Posterior cingulate gyrus (tissue), 11 donors: ENCODE measurements at places on chromosomes 16 and 17.
A peak's percentile ranks its signal among the peaks of the same experiment; 100 is the strongest.

GRCh38 chr16:5001571-5001970 lies 32.2 kb downstream of the NAGPA start:
- peak; percentile 58 for DNase-seq

GRCh38 chr17:75822119-75822799 lies 21.9 kb downstream of the UNC13D start:
- no peak for DNase-seq

DNA sequence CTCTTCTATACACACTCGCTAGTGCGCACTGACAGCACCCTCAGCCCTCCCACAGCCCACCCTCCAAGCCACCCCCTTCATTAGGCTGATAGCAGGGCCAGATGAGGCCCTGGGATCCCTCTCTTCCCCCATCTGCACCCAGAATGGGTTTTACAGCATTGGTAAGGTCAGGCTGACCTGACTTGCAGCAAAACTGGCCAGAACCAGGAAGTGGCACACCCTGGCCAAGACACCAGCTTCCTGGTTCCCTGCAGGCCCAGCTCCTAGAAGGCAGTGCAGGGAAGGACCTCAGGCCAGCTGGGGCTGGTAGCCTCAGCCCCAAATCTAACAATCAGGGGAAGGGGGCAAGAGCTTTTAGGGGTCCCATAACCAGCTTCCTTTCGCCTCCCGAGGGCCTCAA lies 50.0 kb upstream of the MRPS23 start:
- DNase-seq, result no peak

DNA sequence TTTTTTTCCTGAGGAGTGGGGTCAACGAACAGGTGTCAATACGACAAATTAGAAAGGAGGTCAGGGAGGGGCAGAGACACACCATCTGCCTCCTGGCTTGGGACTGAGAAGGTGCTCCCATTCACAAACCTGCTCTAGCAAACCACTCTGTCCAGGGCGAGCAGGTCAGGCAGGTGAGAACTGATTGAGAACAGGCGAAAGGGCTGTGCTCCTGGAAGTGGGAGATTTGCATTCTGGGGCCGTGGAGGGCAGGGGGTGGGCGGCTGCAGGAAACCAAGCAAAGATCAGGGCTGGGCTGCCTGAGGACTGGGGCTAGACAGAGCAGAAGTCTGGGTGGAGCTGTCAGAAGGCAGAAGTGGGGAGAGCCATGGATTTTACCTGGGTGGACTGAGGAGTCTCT lies 98.9 kb upstream of the NLRP1 start:
- no peak for DNase-seq

DNA sequence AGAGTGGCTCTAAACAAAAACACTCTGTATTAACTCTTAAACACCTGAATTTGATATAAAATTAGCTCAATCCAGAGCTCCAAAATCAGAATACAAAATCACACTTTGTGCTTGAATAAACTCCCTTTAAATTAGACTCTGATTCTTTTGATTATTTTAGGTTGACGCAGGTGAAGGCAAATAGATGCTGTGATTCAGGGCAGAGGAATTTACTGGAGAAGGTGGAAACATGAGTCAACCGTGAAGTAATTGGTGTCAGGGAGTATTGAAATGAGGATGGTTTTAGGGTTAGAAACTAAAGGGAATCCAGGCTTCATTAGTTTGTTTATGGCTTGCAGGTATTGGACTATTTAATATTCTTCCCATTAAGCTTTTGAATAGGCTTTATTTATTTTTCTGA lies 37.1 kb upstream of the TEKT1 start:
- DNase-seq, result no peak

GRCh38 chr16:55526441-55526840 lies 17.6 kb downstream of the LPCAT2 start:
- DNase-seq, result no peak

GRCh38 chr17:54899721-54900456 lies 763 bp upstream of the TOM1L1 start:
- no peak for DNase-seq

- no peak for DNase-seq
Observed at GRCh38 chr17:13531721-13532120, 70.0 kb downstream of the HS3ST3A1 start.

- no peak for DNase-seq
Observed at GRCh38 chr16:85678016-85678415, 10.7 kb downstream of the GINS2 start.

DNA sequence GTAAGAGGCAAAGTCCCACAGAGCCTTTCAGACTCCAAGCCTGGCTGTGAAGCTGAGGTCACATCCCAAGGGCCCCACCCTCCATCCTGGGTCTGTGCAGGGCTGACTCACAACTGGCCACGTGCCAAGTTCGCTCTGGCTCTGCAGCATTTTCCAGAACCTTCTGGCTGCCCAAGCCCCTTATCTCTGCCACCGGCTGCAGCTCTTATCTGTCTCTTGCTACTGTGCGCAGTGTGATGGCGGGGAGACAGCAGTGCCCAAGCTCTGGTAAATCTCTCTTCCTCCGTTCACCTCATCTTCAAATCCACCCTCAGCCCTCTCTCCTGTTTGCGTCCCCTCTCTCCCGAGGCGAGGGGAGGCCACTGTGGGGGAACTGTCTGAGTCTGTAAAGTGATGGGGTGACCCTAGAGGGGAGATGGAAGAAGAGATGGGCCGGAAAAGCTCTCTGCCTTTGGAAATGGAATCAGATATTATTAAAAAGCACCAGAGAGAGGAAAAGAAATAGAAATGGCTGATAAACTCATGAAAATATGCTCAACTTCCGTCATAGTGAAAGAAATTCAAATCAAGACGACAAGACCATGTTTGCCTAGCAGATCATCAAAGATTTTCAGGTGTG lies 162.7 kb upstream of the CDC42EP4 start:
- no peak for DNase-seq

DNA sequence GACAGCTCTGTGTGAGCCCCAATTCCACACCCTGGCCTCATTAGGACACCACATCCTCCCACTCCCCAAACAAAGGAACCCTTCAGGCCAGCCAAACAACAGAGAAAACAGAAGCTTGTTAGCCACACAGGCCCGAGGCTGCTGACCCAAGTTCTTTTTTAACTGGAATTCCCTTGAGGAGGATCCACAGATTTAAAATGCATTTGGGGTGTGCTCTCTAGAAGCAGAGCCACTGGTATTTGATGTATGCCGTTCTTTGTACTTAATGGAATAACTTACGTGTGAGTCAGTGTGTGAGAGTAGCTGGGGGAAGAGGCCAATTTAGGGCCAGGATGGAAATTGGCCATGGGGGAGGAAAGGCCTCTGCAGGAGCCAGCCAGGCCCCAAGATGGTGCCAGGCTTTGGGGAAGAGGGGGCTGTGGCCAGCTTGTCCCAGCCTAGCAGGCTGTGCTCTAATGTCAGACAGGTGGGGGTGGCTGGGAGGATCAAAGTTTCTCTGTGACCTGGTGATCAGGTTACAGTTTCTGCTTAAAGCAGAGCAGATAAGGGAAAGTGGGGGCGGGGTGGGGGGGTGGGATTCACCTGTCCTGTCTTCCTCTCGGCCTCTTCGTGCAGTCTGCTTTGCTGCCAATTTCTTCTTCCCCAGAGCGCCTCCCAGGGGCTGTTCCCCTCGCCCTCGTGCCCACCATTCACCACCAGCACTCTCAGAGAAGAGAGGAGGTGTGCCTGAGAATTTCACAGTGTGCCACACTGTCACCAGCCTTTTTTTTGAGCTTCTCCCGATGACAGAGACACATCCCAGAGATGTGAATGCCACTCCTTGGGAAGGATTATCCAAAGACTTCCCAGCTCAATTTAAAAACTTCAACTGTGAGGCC lies 50.8 kb downstream of the TOM1L2 start:
- DNase-seq, result peak; percentile 56

GRCh38 chr16:19093631-19094541 lies 19.9 kb upstream of the ITPRIPL2 start:
- DNase-seq, result no peak

GRCh38 chr16:89256651-89257254 lies 39.2 kb downstream of the ZNF778 start:
- peak; percentile 64 for DNase-seq

- peak; percentile 90 for DNase-seq
Observed at GRCh38 chr17:80743181-80743771, 198.6 kb downstream of the RPTOR start.

- DNase-seq, result no peak
Observed at GRCh38 chr16:79752396-79752795, 151.9 kb upstream of the MAF start.

GRCh38 chr17:19303367-19303776 lies 59.2 kb downstream of the B9D1 start:
- DNase-seq, result no peak

GRCh38 chr16:84411768-84412167 lies 43.4 kb downstream of the ATP2C2 start:
- no peak for DNase-seq

GRCh38 chr17:43779145-43780125 lies 658 bp upstream of the DUSP3 start:
- DNase-seq, result peak; percentile 49

- DNase-seq, result no peak
Observed at GRCh38 chr17:82407255-82407654, 10.9 kb upstream of the HEXD start.

- no peak for DNase-seq
Observed at GRCh38 chr17:50423553-50424159, 2.4 kb upstream of the ACSF2 start.

DNA sequence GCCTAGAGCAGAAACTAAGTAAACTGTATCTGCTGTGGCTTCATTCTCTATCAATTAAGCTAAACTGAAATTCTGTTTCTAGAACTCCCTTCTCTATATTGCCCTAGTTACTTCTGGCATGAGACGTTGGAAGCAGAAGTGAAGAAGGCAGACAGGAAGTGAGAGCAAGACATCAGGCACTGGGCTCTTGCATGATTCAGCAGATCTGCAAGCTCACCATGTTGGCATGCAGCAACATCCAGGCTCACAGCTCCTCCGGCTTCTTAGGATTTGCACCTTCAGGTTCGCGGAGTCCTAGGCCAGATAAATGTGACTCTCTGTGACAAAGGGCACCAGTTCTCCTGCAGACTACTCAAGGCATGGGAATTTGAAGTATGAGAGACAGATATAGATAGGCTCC lies 148.3 kb downstream of the CDH8 start:
- DNase-seq, result no peak

- DNase-seq, result peak; percentile 56
Observed at GRCh38 chr17:21075739-21076085, 32.9 kb upstream of the USP22 start.

- DNase-seq, result no peak
Observed at GRCh38 chr17:39131616-39132015, 19.8 kb downstream of the PLXDC1 start.

DNA sequence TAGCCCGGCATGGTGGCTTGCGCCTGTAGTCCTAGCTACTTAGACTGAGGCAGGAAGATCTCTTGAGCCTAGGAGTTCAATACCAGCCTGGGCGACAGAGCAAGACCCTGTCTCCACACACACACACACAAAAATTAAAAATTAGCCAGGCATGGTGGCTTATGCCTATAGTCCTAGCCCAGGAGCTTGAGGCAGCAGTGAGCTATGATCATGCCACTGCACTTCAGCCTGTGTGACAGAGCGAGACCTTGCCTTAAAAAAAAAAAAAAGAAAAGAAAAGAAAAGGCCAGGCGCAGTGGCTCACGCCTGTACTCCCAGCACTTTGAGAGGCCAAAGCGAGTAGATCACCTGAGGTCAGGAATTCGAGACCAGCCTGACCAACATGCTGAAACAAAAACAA lies 23.9 kb downstream of the C17orf75 start:
- DNase-seq, result no peak

GRCh38 chr16:50861970-50862411 lies 120.1 kb downstream of the CYLD start:
- DNase-seq, result no peak

DNA sequence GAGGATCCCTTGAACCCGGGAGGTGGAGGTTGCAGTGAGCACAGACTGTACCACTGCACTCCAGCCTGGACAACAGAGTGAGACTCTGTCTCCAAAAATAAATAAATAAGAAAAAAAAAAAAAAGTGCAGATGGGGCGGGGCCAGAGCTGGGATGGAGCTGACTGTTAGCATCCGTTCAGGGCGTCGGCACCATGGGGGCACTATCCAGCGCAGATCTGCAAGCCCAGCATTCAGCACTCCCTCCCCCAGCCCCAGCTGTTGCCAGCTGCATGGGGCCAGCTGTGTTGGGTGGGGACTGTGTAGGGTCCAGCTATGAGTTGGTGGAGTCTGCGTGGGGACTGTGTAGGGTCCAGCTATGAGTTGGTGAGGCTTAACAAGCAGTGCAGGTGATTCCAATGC lies 13.3 kb downstream of the GPRC5C start:
- no peak for DNase-seq

DNA sequence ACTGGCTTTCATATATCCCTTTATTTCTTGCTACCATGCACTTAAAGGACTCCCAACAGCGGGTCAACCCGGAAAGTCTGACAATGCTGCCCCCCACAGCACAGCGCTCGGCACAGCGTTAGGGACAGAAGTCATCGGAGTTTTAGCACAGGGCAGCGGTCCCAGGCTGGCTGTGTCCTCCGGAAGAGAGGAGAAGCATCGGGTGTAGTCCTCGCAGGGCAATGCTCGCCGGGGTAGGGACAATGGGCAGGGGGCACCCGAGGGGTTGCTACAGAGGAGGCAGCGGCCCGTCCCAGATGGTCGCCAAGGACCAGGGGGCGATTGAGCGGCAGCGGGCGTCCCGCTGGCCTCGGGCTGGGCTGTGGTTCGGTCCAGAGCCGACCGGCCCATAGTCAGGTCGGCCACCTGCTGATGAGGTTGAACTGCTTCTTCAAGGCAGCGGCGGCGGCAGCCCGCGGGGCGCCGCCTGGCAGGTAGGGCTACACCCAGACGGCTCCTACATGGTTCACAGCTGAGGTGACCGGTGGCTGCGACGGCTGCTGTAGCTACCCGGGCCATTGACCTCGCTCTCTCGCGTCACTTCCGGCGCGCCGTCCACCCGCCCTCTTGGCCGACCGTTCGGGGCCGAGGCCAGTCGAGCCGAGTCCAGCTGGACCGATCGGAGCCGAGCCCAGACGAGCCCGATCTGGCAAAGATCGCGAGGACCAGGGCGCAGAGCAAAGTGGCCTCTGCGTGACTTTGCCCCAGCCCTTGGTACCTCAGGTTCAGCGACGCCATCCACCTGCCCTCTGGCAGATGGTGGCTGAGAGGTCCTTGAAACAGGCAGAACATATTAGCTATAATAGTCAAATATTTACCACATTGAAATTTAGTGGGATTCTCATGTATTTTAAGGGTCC lies 4.7 kb upstream of the LCMT1 start:
- peak; percentile 98 for DNase-seq
